ENCODE measurements at places on chromosomes 1 and 21. TPM values are rescaled to one million over a fixed set of nuclear protein-coding genes. Genes with fewer than 3 reads are reported as not detected.

ANKRD45 gene
- total RNA-seq, result 0.23 TPM

SGIP1 gene
- total RNA-seq, result not detected

ZNF593OS gene
- total RNA-seq, result not detected

SLAMF7 gene
- 0.91 TPM for total RNA-seq

KCNE2 gene
- total RNA-seq, result not detected

NPL gene
- total RNA-seq, result 2.8 TPM

ANKRD34A gene
- total RNA-seq, result 0.63 TPM

IPP gene
- total RNA-seq, result 9.7 TPM

DNA sequence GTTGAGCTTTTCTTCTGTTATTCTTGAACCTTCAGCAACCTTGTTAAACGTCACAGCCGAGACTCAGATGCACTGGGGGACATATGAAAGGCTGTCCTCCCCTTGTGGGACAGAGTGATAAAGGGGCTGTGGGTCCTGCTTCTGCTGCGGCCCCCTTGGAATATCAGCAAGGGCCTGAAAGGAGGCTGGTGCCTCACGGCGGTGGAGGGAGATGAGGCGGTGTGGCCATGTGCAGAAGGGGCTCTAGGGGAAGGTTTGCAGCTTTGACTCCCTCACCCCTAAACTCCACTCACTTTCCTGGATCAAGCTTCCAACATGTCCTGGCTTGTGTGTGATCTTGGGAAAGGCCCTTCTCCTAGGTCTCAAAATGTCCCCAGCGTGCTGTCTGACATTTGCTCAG, 270.7 kb upstream of the CSF3R start:
- DNase-seq, result no peak

- DNase-seq, result no peak
Observed at GRCh38 chr1:49630156-49630555, 393.6 kb downstream of the AGBL4 start.

- no peak for DNase-seq
Observed at GRCh38 chr1:35564884-35565741, 7.5 kb downstream of the NCDN start.

DNA sequence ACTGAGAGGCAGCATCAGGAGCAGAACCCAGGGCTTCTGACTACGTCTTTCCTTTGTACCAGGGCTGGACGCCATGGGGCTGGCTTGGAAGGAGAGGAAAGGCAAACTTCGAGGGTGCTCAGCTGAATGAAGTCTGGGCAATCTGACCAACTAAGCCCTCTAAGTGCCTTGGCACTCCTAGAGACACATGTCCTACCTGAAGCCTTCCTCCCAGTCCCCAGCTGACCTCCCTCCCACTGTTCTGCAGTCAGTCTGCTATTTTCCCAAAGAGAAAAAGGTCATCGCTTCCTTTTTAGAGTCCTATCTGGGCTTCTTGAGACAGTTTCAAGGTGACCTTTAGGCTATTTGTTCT, 5.2 kb downstream of the SLC9A1 start:
- DNase-seq, result no peak

DNA sequence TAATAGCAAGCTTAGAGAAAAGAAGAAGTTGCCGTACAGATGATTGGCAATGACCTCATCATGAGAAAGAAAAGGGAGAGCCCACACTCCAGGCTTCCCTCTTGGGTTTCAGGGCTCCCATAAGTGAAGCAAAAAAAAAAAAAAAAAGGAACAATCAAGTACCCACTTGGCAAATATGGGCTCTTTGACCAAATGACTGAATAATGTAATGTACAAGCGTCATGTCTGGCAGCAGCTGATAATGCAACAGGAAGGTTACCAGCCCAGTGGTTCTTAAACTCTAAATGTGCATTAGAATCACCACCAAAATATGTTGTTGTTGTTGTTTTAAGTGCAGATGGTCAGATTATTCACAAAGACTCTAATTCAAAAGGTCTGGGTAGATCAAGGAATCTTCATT, 13.5 kb downstream of the TNFSF4 start:
- peak; percentile 12 for DNase-seq

GRCh38 chr21:35965699-35966098, 94.6 kb downstream of the SETD4 start:
- no peak for DNase-seq

GRCh38 chr1:212214325-212214724, 70.9 kb upstream of the PPP2R5A start:
- DNase-seq, result no peak

DNA sequence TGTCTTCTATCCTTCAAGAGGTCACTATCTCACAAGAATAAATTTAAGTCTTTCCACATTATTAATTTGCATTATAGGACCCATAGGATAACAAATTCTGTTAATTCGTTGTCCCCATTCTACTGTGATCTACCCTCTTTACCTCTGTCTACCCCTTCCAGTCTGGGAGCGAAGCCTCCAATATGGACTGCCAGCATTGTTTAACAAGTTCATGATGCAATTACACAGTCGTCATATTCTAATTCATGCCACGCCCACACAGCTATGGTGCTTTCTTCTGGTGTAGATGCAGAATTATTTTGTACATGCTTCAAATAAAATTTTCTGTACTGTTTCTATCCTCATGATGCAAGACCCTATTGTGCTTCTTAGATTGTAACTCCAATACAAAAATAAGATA, 178.3 kb upstream of the PALMD start:
- no peak for DNase-seq

DNA sequence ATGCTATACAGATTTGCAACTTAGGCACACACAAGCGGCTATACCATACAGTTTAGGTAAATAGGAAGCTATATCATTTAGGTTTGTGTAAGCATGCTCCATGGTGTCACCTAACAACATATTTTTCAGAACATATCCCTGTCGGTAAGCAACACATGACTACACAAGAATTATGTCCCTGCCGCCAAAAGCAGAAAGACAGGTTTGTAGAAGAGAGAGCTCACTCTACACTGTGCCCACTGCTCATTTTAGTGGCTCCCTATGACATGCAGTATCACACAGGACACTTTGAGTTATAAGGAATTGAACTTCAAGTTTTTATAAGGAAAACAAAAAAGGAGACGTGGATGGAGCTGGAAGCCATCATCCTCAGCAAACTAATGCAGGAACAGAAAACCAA, 132.5 kb upstream of the KAZN start:
- DNase-seq, result no peak

DNA sequence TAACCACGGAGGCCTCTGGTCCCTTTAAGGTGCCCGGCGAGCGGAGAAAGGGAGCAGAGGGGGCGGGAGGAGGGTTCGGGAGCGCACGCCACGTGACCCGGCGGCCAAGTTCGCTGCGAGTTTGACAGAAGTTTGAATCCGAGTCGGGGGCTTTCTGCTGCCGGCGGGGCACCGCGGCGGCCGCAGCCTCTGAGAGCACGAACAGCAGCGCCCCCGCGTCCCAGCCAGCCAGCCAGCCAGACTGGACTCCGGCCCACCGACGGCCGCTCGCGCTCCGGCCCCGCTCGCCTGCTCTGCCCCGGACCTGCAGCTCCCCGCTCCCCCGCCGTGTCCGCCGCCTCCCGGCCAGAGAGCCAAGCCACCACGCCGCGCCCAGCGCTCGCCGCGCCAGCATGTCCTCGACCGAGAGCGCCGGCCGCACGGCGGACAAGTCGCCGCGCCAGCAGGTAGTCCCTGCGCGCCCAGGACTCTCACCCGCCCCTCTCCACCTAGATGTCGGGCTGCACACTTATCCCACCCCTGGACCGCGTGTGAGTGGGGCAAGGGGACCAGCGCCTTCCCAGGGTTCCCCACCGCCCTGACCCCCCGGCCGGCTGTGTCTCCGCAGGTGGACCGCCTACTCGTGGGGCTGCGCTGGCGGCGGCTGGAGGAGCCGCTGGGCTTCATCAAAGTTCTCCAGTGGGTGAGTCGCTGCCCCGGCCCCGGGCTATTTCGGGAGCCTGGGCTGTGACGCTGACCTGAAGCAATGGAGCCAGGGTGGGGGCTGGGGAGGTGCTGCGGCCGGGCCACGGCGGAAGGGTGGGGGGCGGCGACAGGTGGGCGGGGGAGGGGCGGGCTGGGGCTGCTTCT, at the start of gene SYPL2:
SYPL2 (plus strand) TSS at position 95 of the 849 bp plus-strand sequence; CDS start at position 393, 298 bp downstream.
- DNase-seq, result peak; percentile 76

- no peak for DNase-seq
Observed at GRCh38 chr1:49854741-49855140, 169.0 kb downstream of the AGBL4 start.
